ENCODE measurements at places on chromosomes 2 and 18. TPM values are rescaled to one million over a fixed set of nuclear protein-coding genes. Genes with fewer than 3 reads are reported as not detected.

GBX2 gene
- 1.4 TPM for total RNA-seq

PDE6D gene
- total RNA-seq, result 22.3 TPM

KLHL14 gene
- 0.03 TPM for total RNA-seq

DCDC2C gene
- total RNA-seq, result not detected

SPEG gene
- total RNA-seq, result 8.8 TPM

FAM228A gene
- not detected for total RNA-seq

NMS gene
- total RNA-seq, result not detected

NOSTRIN gene
- 0.50 TPM for total RNA-seq

DRC1 gene
- total RNA-seq, result not detected

RNF125 gene
- 11.3 TPM for total RNA-seq

ABCG8 gene
- total RNA-seq, result not detected

TGOLN2 gene
- 94.8 TPM for total RNA-seq

CCDC102B gene
- total RNA-seq, result 64.2 TPM

CRYGD gene
- total RNA-seq, result not detected

MDH1B gene
- 0.93 TPM for total RNA-seq

ACVR1C gene
- 0.05 TPM for total RNA-seq

MC5R gene
- 0.32 TPM for total RNA-seq

GPR45 gene
- not detected for total RNA-seq

ZNF2 gene
- total RNA-seq, result 1.0 TPM

LINC00305 gene
- not detected for total RNA-seq

ADAM23 gene
- 2.9 TPM for total RNA-seq

ATP8B1 gene
- total RNA-seq, result not detected

RBBP8 gene
- total RNA-seq, result 59.7 TPM

DOK6 gene
- total RNA-seq, result 2.3 TPM

FIGN gene
- total RNA-seq, result 0.61 TPM

NLRC4 gene
- total RNA-seq, result not detected

MAL gene
- total RNA-seq, result not detected

CD8A gene
- total RNA-seq, result 0.08 TPM

NT5C1B gene
- total RNA-seq, result not detected

CREG2 gene
- total RNA-seq, result not detected

Data from A375 (cell line).